ENCODE measurements at places on chromosomes 3 and 15.

- no peak for DNase-seq
These were observed 49.3 kb upstream of the TRPM1 start for GRCh38 chr15:31150732-31151231.

DNA sequence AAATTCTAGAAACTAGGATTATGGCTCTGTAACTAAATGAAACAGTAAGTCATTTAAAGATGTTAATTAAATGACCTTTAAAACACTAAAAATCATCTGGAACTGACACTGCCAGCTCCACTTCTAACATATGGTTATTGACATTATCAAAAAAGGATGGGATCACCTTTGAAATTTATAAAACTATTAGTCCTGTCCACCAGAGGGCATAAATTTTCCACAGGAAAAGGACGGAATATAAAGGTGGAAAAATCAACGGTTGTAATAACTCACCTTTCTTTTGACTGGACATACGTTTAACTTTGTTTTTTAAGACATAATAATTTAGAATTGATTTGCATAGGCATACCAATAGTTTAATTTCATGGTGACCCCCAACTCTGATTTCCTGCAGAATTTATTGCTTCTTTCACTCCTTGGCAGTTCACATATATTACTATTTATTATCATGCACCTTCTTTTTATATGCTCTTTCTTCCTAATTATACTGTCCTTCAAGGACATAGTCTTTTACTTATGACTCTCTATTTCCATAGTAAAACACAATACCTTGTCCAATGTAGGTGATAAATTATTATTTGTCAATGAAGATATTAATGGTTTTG is 345.7 kb downstream of the CADM2 start:
- no peak for DNase-seq

GRCh38 chr15:101613130-101614000 is 38.8 kb downstream of the TM2D3 start:
- peak; percentile 57 for DNase-seq

- no peak for DNase-seq
These were observed 1.7 kb downstream of the PLCD1 start for GRCh38 chr3:38027466-38028465.
